ENCODE measurements at places on chromosomes 5 and 9.

GRCh38 chr5:142640316-142641005, 45.4 kb downstream of the FGF1 start:
- no peak for DNase-seq

DNA sequence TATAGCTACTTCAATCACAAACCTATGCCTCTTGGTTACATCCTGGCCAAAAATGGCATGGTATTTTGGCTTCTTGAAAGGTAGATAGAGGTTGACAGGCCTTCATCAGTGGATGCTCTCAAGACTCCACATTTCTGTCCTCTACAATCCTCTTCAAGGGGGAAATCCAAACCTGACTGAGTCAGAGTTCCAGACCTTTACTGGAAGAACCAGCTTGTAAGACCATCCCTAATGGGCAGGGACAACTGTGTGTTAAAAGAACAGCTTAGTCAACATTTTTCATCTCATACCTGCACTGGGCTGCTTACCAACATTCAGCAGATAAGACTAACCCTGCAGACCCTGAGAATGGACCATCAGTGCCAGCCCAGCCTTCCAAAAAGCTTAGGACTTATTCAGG, 155.7 kb downstream of the CDK5RAP2 start:
- no peak for DNase-seq

DNA sequence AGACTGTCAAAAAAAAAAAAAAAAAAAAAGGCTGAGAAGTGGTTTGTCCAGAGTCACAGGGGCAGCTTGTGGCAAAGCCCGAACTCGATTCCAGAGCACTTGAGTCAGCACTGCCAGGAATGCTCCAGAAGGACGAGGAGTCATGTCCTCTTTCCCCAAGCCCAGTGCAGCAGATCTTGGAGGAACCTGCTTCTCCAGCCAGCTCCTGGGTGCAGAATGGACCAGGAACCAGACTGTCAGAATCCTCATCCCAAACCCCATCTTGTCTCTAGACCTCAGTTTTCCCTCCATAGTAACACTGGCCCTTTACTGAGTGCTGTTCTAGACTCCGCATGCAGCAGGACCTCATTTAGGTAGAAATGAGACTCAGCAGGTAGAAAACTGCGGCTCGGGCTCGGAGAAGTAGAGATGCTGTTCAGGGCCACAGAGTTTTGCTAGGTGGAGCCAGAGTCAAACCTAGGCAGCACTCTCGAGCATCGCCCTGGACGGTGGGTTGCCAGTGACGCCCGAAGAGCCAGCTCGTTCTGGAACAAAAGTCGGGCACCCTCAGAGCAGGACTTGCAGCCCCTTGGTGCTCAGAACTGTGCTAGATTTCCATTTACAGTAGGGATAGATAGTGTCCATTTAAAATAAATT, 15.4 kb downstream of the CD74 start:
- DNase-seq = no peak

- no peak for DNase-seq
Observed at GRCh38 chr5:151677776-151678545, 8.8 kb downstream of the SPARC start.

DNA sequence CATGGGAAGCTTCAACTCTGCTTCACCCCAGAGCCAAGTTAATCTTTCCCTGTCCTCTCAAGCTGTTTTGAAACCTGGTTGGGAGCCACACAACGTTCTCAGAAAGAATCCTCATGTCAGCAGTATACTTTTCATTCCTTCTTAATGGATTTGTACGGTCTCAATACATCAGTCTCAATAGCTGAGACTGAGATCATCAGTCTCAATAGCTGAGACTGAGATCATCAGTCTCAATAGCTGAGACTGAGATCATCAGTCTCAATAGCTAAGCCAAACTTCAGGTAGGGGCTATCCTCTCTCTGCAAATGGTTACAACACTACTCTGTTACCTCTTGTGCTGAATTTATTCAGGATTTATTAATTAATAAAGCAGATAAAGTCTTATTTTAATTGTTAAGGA, 1317.4 kb upstream of the CDH9 start:
- no peak for DNase-seq

Data from thoracic aorta (tissue), 2 donors.